ENCODE measurements at places on chromosomes 5 and 9.

DNA sequence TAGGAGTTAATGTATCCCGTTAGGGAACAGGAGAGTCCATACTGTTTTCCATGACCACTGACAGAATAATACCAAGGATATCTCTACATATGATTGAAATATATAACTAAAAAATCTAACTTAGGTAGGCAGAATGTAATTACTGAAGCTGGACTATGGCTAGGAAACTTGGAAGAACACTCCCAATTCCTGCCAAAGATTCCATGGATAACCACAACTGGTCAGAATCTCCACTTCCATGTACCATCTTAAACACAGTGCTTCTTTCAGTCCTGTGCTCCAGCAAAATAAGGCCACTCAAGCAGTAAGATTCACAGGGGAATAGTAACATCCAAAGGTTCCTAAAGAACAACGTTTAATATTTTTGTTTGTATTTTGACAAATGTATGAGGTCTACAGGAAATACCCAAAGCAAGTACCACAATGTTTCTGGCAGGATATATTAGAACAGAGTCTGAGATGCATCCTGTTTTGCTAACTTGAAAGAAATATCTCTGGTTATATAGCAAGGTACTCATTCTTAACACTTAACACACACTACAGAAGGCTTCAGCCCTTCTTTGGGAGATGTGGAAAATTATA is 295.0 kb downstream of the ADAMTS6 start:
- DNase-seq, result no peak

DNA sequence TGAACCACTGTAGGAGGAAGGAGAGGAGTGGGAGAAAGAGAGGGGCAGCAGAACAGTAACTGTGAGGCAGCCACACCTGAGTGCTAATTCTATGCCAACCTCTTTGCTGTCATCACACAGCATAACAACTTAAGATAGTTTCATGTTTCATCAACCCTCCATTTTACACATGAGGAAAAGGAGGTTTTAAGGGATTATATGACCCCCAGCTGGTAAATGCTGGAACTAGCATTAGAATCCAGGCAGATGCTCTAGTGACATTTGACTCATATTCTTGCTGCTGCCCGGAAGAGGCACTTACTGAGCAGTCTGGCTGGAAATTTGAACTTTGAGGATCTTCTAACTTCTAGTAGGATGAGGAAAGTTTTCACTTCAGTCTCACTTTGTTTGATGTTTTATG is 24.1 kb upstream of the VLDLR start:
- no peak for DNase-seq

DNA sequence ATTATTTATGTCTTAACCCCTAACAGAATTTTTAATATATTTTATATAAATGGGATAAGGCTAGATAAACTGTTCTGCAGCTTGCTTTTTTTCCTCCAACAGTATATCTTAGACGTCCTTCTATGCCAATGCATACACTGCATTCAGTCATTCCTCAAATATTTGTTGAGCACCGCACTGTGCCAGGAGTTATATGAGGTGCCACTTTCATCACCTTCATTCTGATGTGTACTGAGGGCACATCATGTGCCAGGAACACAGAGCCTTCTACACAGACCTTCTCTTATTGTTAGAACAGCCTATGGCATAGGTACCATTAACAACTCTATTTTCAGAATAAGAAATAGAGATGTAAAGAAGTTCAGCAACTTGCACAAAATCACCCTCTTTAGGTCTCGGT is 570.1 kb downstream of the CDK5RAP2 start:
- DNase-seq, result no peak

DNA sequence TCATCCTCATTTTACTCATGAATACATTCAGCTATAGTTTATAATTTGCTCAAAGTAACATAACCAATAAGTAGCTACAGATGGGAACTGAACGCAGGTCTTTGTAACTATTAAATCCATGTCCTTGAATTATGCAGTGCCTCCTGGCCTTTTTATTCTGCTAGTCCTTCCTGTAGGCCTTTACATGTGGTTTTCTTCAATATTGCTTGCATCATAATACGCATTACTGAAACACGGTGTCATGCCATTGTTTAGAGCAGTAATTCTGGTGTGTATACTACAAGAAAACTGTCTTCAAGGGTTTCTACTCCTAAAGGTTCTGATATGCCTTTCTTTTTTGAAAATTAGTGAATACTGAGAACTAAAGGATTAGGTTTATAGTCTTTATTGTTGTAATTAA is 20.7 kb downstream of the CWC27 start:
- DNase-seq, result no peak

DNA sequence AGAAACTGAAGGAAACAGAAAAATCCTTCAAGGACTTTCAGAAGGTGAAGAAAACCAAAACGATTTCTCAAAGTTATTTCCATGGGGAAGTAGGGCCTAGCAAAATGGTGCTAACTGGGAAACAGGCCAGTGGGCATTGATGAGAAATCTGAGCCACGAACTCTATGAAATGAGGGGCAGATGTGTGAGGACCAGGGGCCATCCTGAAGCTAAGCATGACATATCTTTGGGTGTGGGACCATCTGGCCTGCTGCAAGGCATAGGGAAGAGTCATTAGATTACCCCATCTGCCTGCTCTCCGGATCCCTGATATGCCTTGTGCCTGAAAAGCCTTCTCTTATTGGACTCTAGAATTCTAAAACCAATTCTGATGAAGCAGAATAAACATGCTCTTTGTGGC is 143.8 kb downstream of the PALM2AKAP2 start:
- no peak for DNase-seq

DNA sequence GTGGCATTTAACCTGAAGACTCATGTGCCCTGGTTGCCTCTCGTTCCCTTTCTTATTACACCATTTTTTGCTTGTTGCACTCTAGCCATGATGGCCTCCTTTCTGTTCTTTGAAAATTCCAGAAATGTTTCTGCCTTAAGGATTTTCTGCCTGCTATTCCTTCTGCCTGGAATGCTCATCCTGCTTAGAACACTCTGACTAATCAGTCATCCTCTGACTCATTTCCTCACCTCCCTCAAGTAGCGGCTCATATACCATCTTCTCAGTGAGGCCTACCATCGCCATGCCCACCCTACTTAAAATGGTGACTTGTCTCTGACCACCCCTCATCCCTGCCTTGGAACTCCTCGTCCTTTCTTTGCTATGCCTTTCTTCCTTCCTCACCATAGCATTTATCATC is 68.8 kb downstream of the KIF4B start:
- DNase-seq, result no peak

DNA sequence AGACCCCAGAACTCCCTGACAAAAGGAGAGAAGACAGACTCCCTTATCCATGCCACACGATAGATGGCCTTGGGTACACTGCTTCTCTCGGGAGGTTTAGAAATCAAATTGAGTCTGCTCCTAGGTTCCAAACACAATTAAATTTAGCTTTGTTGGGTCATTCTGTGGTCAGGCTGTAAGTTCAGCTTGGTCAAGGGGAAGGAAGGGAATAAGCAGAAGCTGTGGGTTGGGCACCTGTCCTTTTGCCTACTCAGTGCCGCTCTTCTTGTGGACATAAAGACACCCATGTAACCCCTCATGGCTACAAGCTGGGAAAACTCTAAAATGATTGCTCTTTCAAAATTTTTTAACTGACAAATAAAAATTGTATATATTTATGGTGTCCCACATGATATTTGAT is 19.1 kb upstream of the AK3 start:
- no peak for DNase-seq

GRCh38 chr9:32742296-32742695 is 41.0 kb upstream of the TMEM215 start:
- no peak for DNase-seq

GRCh38 chr5:173775261-173776197 is 112.6 kb upstream of the CPEB4 start:
- no peak for DNase-seq

DNA sequence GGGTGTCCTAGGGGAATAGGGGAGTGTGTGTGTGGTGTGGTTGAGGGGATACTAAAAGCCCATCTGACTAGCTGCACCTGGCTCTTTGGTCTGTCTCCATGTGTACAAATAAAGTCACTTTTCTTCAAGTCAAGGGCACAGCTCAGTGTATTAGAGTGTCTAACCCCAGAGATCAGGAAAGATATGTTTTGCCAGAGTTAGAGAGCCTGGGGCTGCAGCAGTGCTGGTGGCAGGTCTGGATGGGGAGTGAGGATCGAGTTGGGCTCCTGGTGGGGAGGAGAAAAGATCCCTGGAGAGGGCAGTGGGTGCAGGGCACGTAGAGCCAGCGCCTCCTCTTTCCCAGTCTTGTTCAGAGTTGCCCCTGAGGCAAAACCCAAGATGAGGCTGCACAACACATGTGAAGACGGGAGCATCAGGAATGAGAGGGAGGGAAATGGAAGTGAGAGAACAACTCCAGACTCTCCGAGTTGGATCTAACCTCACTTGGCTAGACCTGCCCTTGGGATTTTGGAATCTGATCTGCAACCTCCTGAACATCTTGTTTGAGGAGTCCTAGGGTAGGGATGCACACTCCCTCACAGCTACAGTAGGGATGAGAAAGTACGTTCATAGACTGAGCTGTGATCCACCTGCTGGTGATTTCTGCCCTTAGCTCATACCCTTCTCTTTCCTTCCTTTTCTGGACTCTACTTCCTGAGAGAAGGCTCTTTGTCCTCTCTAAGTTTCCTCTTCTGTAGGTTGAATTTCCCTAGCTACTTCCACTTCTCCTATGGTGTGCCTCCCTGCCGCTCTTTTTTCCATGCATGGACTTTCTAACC is 309.9 kb downstream of the ZSWIM6 start:
- DNase-seq, result no peak

DNA sequence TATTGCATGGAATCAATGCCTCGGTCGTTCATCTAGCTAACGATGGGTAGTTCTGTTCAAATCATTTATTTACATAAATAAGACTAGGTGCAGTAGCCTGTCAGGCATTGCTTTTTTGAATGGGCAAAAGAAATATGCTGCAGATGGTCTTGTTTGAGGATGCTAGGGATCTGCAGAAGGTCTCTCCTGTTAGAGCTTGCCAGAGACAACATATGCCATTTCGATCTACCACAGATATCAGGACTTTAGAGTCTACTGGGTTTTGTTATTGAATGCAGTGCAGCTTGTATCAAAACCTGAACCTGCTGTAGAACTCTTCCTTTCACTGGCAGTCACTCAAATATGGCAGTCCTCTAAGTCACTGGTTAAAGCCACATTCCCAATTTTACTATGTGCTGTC is 381.1 kb upstream of the CDH10 start:
- no peak for DNase-seq

DNA sequence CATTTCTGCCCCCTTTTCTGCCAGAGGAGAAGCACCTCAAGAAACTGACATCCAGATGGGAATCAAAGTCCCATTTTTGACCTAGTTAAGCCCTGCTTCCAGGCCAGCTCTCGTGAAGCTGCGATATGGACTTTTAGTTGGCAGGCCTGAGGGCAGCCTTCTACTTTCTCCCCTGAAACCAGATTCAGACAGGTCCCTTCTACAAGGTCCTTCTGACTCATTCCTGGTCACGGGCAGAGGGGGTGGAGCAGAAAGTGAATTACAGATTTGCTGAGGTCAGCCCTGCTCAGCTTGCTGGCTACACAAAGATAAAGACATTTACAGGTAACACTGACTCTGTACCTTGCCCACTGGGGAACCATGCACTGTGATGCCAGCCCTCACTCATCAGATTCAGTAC is 52.8 kb upstream of the TUT7 start:
- no peak for DNase-seq

DNA sequence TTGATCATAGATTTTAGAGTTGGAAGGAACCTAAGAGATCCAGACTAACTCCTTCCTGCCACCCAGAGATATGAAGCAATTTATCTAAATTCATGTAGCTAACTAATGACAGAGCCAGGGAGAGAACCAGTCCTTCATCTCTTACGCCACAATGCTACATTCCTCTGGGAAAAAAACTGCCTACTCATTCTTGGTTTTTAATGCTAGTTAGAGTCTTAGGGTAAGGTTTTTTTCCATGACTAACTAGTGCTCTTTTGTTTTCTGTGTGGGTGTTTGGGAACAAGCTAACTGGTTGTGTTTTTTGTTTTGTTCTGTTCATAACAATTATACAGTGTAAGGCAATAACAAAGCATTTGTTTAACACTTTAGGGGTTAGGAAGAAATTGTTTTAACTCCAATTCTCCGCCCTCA is 52.4 kb downstream of the SLC44A1 start:
- no peak for DNase-seq

DNA sequence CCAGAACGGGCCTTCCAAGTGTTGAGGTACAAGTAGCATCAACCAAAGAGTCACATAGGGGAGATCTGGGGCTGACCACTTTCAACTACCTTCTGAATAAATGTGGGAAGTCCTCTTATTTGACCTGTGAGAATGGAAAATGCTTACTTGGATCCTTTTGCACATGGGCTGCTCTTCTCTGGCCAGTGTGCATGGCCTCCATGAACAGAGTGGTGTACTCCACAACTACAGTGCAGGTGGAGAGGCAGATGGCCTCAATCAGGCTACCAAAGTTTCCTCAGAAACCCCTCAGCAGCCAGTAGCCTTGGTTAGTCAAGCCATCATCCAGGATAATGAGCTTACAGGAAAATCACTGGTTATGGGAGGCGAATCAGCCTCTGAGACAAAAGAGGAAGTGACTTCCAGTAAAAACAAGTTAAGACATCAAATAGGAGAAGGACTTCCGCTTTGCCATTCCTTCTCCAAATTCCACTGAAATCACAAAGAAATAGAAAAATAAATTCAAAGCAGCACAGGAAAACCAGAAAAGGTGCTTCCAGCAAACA is 18.3 kb upstream of the FCHO2 start:
- DNase-seq, result no peak

GRCh38 chr9:137832830-137833590 is 44.6 kb upstream of the CACNA1B start:
- no peak for DNase-seq

DNA sequence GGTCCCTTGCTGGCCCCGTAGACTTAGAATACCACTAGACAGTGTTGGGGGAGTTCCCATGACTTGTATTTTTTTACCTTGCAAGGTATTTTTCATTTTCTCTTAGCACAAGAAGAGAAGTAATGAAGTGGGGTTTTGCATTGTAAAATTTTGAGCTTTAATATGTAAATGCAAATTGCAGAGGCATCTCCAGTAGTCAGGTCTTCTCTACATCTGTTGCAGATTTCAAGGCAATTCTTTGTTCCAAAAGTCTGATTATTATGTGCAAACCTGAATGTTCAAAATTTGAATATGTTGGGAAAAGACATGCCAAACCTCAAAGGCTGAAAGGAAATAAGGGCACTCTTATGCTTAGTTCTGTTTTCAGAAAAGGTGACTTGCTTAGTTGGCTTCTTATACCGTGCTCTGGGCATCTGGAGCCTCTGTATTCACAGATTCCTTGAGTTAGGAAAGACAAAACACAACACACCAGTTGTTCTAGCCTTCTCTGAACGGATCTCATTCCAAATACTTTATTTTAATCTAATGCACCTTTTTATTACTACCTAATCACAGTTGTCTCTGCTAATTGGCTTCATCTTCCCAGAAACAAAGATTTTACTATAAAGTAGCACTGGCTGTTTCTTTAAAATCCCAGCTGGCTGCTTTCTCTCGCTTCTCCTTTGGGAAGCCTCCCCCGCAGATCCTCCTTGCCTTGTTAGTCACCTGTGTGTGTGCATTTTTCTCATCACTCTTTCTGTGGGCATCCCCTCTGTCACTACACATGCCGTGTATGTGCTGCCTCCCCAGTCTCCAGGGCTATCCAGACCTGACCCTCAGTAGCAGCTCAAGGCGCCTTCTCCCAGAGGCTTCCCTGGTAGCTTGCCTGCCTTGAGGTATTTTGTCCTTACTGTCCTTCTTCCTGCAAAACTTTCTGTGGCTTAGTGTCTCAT is 138.2 kb downstream of the TLE4 start:
- no peak for DNase-seq

All from activated CD4-positive, CD25-positive, alpha-beta regulatory T cell (primary cell).